ENCODE measurements at places on chromosomes 16 and 17.

- H3K27me3 ChIP-seq: peaks cover 4% of the 10 kb centered on the region
- H3K4me1 ChIP-seq: peaks cover 20% of the 10 kb centered on the region
- no peak for DNase-seq
- peaks cover 34% of the 10 kb centered on the region for H3K36me3 ChIP-seq
- no peak overlapping the region for H3K27ac ChIP-seq
Observed at GRCh38 chr17:8621585-8621984, 8.9 kb downstream of the MYH10 start.

- H3K4me1 ChIP-seq: peaks cover 34% of the 10 kb centered on the region
- no peak for DNase-seq
- H3K27ac ChIP-seq: no peak overlapping the region
- peaks cover 29% of the 10 kb centered on the region for H3K27me3 ChIP-seq
Observed at GRCh38 chr16:30893417-30893743, 497 bp downstream of the BCL7C start.

DNA sequence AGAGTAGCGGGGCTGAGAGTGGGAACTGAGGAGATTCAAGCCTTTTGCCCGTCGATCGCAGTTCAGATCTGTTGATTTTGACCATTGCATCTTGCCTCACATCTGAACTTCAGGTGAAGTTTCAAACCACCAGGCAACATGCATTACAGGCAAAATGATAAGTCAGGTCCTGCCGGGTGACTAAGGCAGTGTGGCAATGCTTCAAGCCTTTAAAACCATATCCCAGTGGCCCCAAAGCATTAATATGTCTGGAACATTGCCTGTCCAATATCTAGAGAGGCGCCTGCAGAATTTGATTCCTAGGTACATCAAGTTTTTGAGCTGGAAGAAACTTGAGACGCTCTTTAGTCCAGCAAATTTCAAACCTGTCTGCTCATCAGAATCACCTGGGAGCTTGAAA is 502.8 kb downstream of the MAF start:
- DNase-seq: no peak
- H3K27ac ChIP-seq: no peak overlapping the region
- no peak overlapping the region for H3K4me3 ChIP-seq
- H3K36me3 ChIP-seq: no peaks in the 10 kb centered on the region

GRCh38 chr17:32241640-32242039 is 24.0 kb upstream of the RHBDL3 start:
- no peaks in the 10 kb centered on the region for H3K4me1 ChIP-seq
- no peak overlapping the region for H3K27ac ChIP-seq

- no peaks in the 10 kb centered on the region for H3K36me3 ChIP-seq
- peaks cover 2% of the 10 kb centered on the region for H3K27me3 ChIP-seq
- H3K4me1 ChIP-seq: peaks cover 10% of the 10 kb centered on the region
- no peak overlapping the region for H3K27ac ChIP-seq
- no peak overlapping the region for H3K4me3 ChIP-seq
Observed at GRCh38 chr16:86975445-86975844, 341.7 kb downstream of the C16orf95 start.

GRCh38 chr17:68346448-68346847 is 55.2 kb downstream of the ARSG start:
- peaks cover 21% of the 10 kb centered on the region for H3K4me1 ChIP-seq
- no peak overlapping the region for H3K27ac ChIP-seq
- no peak overlapping the region for H3K4me3 ChIP-seq
- no peak for DNase-seq
- H3K36me3 ChIP-seq: peaks cover 15% of the 10 kb centered on the region

DNA sequence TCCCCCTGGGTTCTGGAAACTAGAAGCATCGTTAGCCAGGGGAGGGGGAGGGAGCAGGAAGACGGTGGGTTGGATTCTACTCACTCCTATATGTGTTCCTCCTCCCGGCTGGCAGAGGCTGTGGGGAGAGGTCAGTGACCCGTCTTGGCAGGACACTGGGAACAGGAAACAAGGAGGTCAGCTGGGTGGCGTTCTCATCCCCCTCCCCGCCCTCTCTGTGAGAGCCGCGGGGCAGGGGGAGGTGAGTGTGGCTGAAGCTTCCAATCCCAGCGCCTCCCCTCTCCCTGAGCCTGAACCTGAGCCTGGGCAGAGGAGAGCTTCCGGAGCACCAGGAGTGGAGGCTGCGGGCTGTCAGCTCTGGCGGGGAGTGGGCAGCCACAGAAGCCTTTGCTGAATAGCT is 12.5 kb downstream of the GPRC5C start:
- peaks cover 13% of the 10 kb centered on the region for H3K4me1 ChIP-seq
- H3K27me3 ChIP-seq: peaks cover 2% of the 10 kb centered on the region
- no peak overlapping the region for H3K27ac ChIP-seq
- H3K4me3 ChIP-seq: peak overlapping the region; percentile 34
- DNase-seq: no peak

- no peaks in the 10 kb centered on the region for H3K27me3 ChIP-seq
- H3K27ac ChIP-seq: no peak overlapping the region
- H3K36me3 ChIP-seq: peaks cover 5% of the 10 kb centered on the region
Observed at GRCh38 chr17:59362811-59363205, 31.4 kb downstream of the YPEL2 start.

- H3K36me3 ChIP-seq: no peaks in the 10 kb centered on the region
- H3K27ac ChIP-seq: no peak overlapping the region
- no peak for DNase-seq
- peaks cover 8% of the 10 kb centered on the region for H3K27me3 ChIP-seq
- no peak overlapping the region for H3K4me3 ChIP-seq
Observed at GRCh38 chr17:73760439-73760758, 116.2 kb upstream of the SDK2 start.

DNA sequence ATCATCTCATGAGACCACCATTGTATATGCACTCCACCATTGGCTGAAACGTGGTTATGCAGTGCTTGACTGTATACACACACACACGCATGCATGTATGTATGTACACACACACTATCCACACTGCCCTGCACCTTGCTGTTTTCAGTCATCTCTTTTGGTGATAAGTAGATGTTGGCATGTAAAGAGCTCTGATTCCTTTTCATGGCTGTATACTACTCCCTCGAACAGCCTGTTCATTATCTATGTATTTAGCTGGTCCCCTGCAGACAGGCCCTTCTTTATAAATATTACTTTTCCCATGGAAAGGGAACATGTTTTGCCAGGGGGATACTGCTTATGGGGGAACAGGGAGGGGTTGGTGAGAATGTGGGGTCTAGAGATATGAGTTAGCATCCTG is 349.4 kb downstream of the FOXL1 start:
- H3K27me3 ChIP-seq: peaks cover 3% of the 10 kb centered on the region
- peaks cover 39% of the 10 kb centered on the region for H3K4me1 ChIP-seq
- H3K36me3 ChIP-seq: no peaks in the 10 kb centered on the region
- DNase-seq: no peak
- H3K4me3 ChIP-seq: no peak overlapping the region

DNA sequence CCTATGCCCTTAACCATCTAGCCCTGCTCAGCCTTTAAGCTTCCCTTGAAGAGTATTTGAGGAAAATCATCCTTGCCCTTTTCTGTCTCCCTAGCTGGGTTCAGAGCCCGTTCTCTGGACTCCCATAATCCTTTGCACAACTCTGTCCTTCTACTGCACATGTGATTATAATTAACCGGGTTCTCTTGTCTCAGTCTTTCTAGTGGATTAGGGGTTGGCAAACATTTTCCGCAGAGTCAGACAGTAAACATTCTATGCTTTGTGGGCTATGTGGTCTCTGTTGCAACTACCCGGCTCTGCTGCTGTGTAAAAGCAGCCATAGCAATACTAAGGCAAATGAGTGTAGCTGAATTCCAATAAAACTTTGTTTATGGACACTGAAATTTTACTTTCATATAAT is 80.0 kb downstream of the CDRT15 start:
- DNase-seq: no peak
- no peak overlapping the region for H3K27ac ChIP-seq
- no peaks in the 10 kb centered on the region for H3K4me1 ChIP-seq
- H3K4me3 ChIP-seq: no peak overlapping the region

DNA sequence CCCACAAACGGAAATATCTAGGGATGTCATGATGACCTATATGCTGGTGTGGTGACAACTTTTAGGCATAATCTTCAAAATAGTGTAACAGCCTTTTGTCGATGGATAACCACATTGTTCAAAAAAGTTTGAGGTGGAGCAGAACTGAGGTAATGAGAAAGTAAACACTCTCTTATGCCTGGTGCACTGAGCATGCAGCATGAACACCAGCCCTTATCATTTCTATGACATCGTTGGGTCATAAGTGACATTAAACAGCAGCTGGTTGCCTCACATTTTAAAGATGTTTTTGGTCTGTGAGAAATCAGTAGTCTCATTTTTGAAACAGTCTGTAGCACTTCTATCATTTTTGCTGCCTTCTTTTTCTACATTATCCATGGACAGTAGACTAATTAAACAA is 1.8 kb downstream of the KRT23 start:
- no peaks in the 10 kb centered on the region for H3K4me1 ChIP-seq
- H3K36me3 ChIP-seq: no peaks in the 10 kb centered on the region
- H3K4me3 ChIP-seq: no peak overlapping the region
- no peak for DNase-seq

- no peaks in the 10 kb centered on the region for H3K27me3 ChIP-seq
- DNase-seq: no peak
- H3K27ac ChIP-seq: no peak overlapping the region
- no peak overlapping the region for H3K4me3 ChIP-seq
- H3K4me1 ChIP-seq: peaks cover 26% of the 10 kb centered on the region
Observed at GRCh38 chr16:51382211-51382610, 231.1 kb upstream of the SALL1 start.

DNA sequence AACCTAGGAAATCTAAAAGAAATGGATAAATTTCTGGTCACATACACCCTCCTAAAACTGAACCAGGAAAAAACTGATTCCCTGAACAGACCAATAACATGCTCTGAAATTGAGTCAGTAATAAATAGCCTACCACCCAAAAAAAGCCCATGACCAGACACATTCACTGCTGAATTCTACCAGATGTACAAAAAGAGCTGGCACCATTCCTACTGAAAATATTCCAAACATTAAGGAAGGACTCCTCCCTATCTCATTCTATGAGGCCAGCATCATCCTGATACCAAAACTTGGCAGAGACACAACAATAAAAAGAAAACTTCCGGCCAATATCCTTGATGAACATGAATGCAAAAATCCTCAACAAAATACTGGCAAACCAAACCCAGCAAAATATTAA is 52.9 kb downstream of the TTC19 start:
- peaks cover 1% of the 10 kb centered on the region for H3K27me3 ChIP-seq
- H3K4me3 ChIP-seq: no peak overlapping the region
- H3K27ac ChIP-seq: no peak overlapping the region
- H3K36me3 ChIP-seq: peaks cover 26% of the 10 kb centered on the region

- H3K4me3 ChIP-seq: no peak overlapping the region
- DNase-seq: no peak
- H3K36me3 ChIP-seq: no peaks in the 10 kb centered on the region
- peaks cover 13% of the 10 kb centered on the region for H3K4me1 ChIP-seq
- H3K27ac ChIP-seq: peak overlapping the region; percentile 58
Observed at GRCh38 chr16:67504031-67505021, 21.0 kb upstream of the AGRP start.

DNA sequence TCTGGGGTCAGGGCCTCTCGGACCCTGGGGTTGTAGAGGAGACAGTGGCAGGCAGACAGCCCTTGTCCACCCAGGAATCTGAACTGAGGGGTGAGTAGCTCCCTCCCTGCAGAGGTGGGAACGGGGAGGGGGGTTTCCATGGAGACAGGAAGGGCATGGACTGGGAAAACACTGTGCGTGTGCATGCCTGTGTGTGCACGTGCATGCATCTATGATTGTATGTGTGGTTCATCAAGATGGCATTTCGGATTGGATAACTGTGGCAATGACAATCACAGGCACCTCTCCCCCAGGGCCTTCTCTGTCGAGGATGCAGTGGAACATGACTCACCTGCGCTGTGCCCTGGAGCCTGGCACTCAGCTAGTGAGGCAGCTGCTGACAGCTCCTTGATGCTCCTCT is 6.1 kb upstream of the CD300C start:
- no peak for DNase-seq
- peaks cover 4% of the 10 kb centered on the region for H3K36me3 ChIP-seq
- no peak overlapping the region for H3K27ac ChIP-seq
- no peak overlapping the region for H3K4me3 ChIP-seq
- peaks cover 5% of the 10 kb centered on the region for H3K4me1 ChIP-seq

GRCh38 chr16:51002881-51003490 is 148.1 kb downstream of the SALL1 start:
- no peaks in the 10 kb centered on the region for H3K27me3 ChIP-seq
- H3K36me3 ChIP-seq: no peaks in the 10 kb centered on the region
- H3K4me3 ChIP-seq: no peak overlapping the region
- no peaks in the 10 kb centered on the region for H3K4me1 ChIP-seq

- H3K27me3 ChIP-seq: peaks cover 14% of the 10 kb centered on the region
- no peaks in the 10 kb centered on the region for H3K4me1 ChIP-seq
- H3K27ac ChIP-seq: no peak overlapping the region
- DNase-seq: no peak
- H3K36me3 ChIP-seq: no peaks in the 10 kb centered on the region
Observed at GRCh38 chr17:81080019-81080418, 45.1 kb downstream of the BAIAP2 start.

DNA sequence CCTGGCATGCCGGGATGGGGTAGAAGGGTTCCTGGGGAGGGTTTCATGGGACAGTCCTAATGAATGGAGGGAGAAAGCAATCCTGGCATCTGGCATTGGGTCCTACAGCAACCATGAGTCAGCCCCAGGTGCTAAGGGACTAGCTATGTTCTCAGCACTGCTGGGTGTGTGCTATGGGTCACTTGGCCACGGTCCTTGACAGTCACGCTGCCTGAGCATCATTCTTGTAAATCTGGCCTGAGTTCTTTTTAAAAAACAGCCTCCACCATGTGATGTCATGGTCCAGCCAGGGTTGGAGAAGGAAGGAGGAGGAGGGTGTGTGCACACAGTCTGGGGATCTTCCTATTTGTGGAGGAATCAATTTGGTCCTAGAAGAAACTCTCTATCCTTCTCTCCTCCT is 6.2 kb upstream of the RAMP2 start:
- peak overlapping the region; percentile 19 for H3K4me3 ChIP-seq
- H3K4me1 ChIP-seq: peaks cover 59% of the 10 kb centered on the region
- H3K36me3 ChIP-seq: peaks cover 15% of the 10 kb centered on the region
- no peak for DNase-seq
- no peaks in the 10 kb centered on the region for H3K27me3 ChIP-seq

GRCh38 chr17:50311112-50311460 is 34.8 kb upstream of the XYLT2 start:
- H3K4me1 ChIP-seq: no peaks in the 10 kb centered on the region
- peaks cover 1% of the 10 kb centered on the region for H3K27me3 ChIP-seq
- H3K36me3 ChIP-seq: peaks cover 3% of the 10 kb centered on the region
- H3K4me3 ChIP-seq: no peak overlapping the region
- DNase-seq: no peak
- H3K27ac ChIP-seq: no peak overlapping the region
